CD4-positive, alpha-beta T cell treated with Interleukin-4 for 4 hours (primary cell): ENCODE measurements at places on chromosomes 7 and 10.

DNA sequence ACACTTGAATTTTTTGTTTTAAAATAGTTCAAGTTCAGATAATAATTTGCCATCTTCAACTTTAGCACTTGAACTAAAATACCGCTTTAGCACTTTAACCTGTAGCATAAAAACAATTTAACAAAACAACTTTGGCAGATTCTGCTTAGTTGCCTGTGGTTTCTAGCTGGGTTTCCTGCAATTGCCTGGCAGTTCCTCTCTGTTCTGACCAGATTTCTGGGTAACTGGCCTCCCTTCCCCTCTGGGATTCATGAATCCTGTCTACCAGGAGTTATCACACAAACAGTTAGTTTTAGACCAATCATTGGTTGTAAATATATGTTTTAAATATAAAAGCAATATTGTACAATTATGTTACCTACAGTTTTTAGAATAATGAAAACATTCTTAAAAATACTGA, 89.8 kb upstream of the HDAC9 start:
- DNase-seq, result no peak

- DNase-seq, result no peak
Measured at GRCh38 chr10:5894873-5895272, 4.8 kb downstream of the FBH1 start.

DNA sequence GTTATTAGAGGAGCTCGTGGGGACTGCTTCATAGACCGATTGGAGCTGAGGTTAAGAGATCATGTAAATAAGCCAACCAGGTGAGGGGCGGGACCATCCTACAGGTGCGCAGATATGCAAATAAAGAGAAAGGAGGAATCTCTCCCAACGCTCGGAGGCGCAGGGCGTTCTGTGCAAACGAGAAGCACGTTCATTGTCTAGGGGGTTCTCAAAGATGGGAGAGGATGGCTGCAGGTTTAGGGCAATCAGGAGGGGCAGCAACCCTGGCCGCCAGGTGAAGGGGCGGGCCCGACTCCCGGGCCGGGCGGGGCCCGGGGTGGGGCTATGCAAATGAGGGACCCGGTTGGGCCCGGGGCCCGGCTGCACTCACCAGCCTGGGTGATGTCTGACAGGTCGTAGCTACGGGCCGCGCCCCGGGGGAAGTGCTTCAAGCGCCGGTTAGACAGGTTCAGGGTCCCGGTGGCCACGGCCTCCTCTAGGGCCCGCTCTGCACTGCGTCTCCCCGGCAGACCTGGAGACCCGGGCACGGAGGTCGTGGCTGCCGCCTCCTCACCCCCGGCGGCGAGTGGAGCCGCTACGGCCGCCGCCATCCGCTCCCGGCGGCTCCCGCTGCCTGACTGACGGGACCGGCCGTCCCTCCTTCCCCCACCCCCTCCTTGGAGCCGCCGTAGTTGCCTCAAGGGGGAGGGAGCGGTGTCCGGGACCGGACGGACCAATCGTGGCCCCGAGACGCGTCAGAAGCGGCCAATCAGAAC, at the start of gene LRCH4:
LRCH4 (minus strand) TSS at position 619 of the 755 bp plus-strand sequence; CDS start at position 590, 29 bp downstream.
- DNase-seq, result peak; percentile 39

- DNase-seq, result peak; percentile 18
Measured at GRCh38 chr10:101291331-101292193, 62.3 kb upstream of the LBX1 start.

- DNase-seq, result no peak
Measured at GRCh38 chr7:4256286-4256685, 425.8 kb upstream of the FOXK1 start.

- no peak for DNase-seq
Measured at GRCh38 chr7:110600956-110601355, 490.0 kb upstream of the LRRN3 start.

DNA sequence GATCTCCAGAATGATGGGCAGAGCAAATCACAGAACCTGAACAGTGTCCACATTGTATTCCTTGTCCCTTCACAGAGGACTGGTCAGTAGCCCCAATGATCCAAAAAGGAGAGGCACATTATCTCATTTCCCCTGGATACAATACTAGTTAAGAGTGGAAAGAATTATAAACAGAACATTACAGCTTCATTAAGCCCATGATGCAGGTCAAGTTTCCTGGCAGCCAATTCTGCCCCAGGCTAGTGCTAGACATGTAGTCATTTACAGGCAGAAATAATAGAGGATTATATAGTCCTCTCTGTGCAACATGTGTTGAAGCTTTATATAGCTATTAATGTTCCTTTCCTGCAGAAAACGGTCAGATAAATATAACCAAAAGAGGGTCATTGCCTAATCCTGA, 124.3 kb upstream of the WNT16 start:
- DNase-seq, result no peak

- DNase-seq, result no peak
Measured at GRCh38 chr10:21314111-21314626, 211.3 kb downstream of the SKIDA1 start.

- DNase-seq, result no peak
Measured at GRCh38 chr7:157650801-157651200, 314.0 kb downstream of the DNAJB6 start.

GRCh38 chr10:124003070-124003419, 90.4 kb downstream of the CHST15 start:
- no peak for DNase-seq

DNA sequence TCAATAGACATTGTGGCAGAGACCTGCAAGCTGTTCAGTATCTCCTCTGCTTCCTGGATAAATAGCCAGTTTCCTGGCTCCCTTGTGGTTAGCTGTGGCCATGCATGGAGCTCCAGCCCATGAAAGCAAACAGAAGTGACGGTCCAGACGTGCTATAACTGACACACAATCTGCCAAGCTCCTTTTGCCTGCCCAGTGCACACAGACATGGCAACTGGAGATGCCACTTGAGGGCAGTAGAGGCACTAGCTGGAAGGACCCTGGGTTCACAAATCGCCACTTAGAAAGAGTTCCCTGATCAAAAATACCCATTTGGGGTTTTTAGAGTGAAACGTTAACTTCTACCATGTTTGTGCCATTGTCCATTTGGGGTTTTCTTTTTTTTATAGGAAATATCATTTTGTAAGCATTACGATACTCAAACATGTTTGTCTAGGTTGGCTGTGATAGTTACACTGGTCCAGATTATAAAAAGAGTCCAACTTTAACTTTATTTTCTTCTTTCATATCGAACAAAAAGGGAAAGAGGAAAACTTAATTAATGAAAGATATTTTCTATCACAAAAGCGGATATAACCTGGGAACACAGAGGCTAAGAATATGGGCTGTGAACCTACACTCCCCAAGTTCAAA, 31.3 kb downstream of the KIN start:
- peak; percentile 14 for DNase-seq

- DNase-seq, result no peak
Measured at GRCh38 chr10:131751827-131752775, 148.7 kb upstream of the PPP2R2D start.

DNA sequence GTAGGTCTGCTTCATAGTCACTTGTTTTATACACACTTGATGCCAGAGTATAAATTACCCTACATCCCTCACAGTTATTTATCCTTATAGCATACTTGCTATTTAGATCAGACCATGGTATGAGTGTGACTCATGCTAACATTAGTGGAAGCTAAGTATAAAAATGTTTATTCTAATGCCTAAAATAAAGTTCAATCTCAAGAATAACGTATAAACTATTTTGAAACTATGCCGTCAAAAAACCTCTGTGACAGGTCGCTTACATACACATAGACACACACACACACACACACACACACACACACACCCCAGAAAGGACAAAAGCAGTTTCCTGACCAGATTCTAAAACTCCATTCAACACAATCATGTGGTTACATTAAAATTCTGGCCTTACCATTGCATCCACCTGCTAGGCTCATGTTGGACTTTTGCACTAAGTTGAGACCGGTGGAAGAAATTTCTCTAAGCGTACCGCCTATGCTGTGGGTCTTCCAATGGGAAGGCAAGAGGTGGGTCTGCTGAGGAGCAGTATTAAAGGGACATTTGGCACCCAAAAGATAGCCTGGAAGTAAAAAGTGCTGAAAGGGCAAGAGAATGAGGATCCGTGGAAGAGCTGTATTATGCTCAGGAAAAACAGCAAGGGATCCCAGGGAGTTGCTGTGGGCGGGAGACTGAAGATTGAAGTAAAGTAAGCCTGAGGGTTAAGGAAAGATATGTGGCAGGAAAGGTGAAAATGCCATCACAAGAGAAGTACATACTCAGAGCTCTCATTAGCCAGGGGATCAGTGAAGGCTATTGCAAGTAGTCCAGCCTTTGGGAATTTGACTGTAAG, 5.0 kb downstream of the FOXP2 start:
- DNase-seq, result no peak

- DNase-seq, result no peak
Measured at GRCh38 chr7:21028186-21028585, 241.5 kb upstream of the SP8 start.

DNA sequence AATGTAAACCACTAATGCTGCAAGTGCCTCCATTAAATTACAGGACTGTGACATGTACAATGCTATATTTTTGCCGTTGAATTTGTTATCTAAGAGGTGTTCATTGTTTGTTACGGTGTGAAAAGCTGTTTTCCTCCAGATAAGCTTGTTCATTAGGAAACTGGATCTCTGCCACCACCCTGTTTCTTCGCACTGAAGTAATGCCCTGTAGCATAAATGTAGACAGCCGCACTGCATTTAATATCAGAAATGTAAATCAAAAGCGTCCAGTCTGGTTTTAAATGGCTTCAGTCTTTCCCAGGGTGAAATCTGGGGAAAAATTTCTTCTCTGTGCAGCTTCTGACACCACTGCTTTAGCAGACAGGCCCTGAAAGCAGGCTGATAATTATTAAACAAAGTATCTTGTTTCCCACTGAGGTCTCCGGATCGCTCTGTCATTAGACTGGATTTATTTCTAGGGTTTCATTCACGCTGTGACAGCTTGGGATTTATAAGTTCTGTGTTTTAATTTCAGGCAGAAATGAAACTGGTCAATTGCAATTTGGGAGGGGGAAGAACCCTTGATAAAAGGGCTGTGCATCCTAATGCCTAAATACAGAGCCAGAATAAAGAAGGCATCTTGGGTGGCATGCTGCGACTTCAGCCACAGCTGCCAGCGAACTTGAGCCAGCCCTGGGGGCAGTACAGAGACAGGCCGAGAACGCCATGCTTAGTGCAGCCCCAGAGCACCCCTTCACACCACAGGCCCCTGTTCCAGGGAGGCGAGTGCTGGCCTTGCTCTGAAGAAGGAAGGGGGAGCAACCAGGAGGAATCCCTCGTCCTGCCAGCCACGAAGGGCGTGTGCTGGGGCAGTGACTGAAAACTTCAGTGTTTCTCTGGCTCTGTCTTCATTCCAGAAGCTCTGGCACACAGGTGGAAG, 547.7 kb upstream of the GALNT17 start:
- DNase-seq, result no peak

- DNase-seq, result no peak
Measured at GRCh38 chr7:79090543-79090942, 362.9 kb downstream of the MAGI2 start.

DNA sequence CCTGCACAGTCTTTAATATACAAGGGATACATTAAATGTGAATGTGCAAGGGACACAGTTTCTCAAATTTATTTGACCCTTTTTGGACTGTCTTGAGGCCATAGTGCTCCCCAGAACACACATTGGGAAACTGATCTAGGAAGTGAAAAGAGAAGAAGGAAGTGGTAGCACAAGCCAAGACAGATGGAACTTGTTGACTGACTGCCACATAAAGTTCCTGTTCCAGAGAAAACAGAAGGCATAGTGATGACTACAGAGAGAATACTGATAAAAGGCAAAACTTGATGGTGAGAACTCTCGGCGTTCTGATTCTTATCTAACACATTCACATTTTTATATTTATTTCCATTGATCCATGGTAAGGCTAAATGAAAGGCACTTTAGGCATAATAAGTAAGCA, 1216.4 kb downstream of the CNTNAP2 start:
- no peak for DNase-seq

GRCh38 chr7:92808006-92808405, 28.4 kb downstream of the CDK6 start:
- DNase-seq, result no peak

GRCh38 chr7:149443523-149443922, 17.3 kb downstream of the ZNF777 start:
- DNase-seq, result no peak

- no peak for DNase-seq
Measured at GRCh38 chr10:44261296-44261695, 123.6 kb downstream of the CXCL12 start.

- no peak for DNase-seq
Measured at GRCh38 chr10:72574636-72575035, 51.2 kb downstream of the MICU1 start.

GRCh38 chr10:37952926-37953325, 23.5 kb downstream of the ZNF25 start:
- no peak for DNase-seq

DNA sequence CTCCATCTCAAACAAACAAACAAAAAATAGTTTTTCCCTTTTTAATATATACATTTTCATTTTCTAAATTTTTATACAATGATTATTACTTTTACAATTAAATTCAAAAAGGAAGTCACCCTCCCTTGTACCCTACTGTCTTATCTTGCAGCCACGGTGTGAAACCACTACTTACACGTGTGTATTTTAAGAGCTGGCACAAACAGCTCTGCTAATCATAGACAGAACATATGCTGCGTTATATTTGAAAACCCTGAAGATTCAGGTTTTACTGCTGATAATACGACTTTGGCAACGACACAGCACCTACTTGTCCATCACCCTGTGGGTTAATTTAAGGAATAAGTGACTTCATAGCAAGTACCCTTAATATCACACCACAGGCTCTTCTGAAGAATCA, 991 bp downstream of the ANKRD61 start:
- peak; percentile 14 for DNase-seq

DNA sequence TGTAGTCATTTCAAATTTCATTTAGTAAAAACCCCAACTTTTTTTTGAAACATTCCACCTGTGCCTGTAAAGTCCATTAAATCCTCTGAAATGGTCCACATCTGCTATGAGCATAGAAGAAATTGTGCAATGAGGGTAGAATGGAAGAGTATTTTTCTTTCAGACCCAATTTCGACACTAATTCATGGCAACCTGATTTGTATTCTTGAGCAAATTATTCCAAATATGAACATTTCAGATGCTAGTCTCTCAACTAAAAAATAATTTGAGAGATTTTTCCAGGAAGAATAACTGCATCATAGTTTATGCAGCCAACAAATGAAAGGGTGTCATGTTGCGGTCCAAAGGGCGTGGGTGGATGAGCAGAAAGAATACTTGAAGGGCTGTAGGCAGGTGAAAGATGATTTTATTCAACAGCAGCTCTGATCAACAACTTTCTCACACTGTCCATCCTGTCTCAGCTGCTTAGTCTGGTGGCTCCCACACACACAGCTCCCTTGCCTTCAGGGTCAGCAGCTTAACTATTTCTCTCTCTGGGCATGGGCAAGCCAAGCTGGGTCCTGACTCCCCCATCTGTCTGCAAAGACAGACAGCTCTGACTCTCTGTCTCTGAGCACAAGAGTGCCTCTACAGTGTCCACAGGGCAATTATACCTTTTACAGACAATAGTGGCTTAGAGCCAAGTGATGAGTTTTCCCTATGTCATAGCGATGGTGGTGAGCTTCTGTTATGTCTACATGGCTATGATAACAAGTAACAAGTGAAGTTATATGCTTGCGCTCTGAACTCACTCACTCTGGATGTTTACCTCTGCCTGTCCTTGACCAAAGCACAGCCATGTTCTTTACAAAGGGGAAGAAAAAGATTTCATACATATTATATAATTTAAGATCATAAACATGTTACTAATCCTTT, 11.5 kb downstream of the STEAP2 start:
- DNase-seq, result no peak

GRCh38 chr7:99772565-99772964, 11.4 kb downstream of the CYP3A4 start:
- no peak for DNase-seq
